ENCODE measurements at places on chromosomes 1 and 21.

DNA sequence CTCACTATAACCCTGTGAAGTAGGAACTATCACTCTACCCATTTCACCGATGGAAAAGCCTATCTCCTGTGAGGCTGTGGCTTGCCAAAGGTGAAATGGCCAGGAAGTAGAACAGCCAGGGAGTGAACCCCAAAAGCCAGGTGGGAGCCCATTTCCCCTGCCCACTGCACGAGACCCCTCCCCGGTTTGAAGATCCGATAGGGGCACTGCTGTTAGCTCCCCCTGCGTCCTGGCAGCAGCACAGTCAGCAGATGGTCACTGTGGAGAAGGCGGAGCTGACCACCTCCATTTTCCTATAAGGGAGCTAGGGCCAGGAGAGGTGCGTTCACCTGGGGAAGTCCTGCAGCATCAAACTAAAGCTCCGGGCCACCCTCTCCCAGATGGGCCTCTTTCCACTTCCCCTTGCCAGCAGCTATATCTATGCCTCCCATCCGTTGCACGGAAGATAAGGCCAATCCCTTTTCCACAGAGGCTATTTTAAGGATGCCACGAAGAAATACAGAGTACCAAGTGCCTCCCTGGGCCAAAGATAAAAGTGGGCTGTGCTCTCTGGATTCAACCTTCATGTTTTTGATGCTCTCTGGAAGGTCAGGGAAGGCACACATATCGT is 7.8 kb downstream of the ERG start:
- no peak for DNase-seq

DNA sequence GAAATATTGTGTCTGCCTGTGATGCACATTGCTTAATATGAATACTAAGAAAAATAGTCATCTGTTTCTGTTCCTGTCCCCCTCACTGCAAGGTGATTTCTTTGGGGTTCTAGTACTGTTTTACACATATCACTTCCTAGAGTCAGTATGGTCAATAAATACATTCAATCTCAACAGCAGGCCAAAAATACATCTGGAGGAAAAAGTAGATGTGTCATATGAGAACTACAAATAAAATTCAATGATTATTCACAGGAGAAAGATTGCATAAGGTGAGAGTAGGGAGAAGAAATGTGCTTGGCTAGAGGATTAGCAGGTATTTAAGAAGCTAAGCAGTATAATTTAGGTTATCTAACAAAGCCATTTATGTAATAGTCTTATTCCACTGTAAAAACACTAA is 45.3 kb upstream of the SAMSN1 start:
- DNase-seq: no peak

DNA sequence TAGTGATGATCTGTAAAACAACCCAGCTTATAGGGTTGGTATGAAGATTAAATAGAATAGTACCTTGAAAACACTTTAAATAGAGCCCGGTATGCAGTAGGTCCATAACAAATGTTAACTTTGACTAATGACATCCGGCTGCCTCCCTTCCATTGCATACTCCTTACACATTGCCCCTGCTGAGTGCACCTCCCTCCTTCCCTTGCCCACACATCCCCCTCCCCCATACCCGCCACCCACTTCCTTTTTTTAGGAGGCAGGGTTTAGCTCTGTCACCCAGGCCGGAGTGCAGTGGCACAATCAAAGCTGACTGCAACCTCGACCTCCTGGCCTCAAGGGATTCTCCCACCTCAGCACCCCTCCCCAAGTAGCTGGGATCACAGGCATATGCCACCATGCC is 24.4 kb upstream of the ZC3H12A start:
- no peak for DNase-seq

GRCh38 chr1:160117709-160118183 is 2.2 kb downstream of the ATP1A2 start:
- DNase-seq: no peak

- no peak for DNase-seq
Measured at GRCh38 chr21:46459356-46460112, 843 bp downstream of the DIP2A start.

DNA sequence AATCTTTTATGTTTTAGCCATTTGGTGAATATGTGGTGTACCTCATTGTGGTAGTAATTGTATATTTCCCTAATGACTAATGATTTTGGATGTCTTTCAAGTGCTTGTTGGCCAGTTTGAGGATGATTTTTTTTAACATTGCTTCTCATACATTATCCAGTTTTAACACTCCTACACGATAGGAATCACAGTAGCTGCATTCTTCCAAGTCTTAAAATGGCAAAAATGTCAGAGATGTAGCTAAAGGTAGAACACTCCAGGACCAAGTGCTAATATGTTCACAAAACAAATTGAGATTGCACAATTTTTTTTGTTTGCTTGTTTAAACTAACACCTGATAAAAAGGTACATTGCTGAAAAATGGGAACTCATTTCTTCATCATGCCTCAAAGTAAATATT is 11.7 kb downstream of the USP25 start:
- no peak for DNase-seq

GRCh38 chr1:240404286-240404685 is 207.7 kb downstream of the GREM2 start:
- no peak for DNase-seq

DNA sequence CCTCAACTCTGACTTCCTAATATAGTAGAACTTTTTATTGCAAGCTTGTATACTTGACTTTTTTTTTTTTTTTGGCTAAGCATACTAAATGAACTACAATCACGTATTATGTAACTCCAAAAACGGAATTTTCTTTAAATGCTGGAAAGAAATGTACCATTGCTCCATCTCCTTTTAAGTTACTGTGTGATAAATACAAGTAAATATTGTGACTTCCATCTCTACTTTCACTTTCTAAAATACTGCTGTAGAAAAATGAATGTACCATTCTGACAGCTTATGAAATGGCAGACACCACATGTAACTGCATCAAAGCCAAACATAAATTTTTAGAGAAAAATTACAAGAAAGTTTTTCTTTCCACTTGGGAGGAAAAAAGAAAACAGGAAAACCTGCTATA is 54.7 kb downstream of the ASH1L start:
- no peak for DNase-seq

GRCh38 chr1:84171481-84171880 is 27.4 kb downstream of the PRKACB start:
- DNase-seq: no peak

DNA sequence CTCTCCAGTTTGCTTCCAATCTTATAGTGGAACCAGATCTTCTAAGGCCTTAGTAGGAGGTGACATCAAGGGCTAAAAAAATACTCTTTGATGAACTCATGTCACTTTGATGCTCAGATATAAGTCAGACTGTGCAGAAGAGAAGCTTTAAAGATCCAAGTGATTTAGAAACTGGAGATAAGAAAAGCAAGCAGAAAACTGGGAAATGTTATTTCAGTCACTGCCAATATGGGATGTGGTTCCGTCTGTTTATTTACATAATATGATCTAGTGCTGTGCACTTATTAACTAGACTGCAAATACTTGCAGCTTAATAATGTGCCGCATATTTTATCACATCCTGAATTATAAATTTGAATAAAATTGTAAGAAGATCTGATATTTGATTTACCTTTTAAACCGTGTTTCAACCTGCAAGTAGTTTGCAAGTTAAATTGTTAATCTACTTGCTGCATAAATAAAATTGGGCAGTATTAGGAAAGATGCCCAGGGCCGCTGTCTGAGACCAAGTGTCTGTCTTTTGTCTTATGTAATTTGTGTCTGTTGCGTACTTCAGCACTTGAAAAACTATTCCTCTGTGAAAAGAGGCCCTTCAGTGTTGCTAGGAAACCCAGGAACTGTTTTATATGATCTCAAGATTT is 29.6 kb downstream of the CXADR start:
- DNase-seq: no peak
